ENCODE measurements at places on chromosomes 3 and 15.

DNA sequence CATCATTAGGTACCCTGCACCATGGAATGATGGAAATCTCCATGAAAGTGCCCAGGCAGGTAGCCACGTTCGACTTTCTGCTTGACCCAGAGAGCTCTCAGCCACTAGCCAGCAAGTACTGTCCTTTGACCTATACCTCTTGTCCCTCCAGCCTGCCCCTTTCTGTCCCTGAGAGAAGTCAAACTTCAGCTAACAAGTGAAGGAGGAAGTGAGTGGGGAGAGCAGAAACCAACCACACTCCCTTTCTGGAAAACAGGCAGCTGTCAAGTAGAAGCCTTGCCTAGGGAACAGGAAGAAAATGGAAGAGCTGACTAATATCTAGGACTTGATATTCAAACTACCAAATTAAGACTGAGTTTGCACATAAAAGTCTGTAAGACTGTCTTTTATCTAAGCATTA lies 30.3 kb upstream of the FSTL1 start:
- no peak for DNase-seq

GRCh38 chr15:51621936-51622603 lies 501 bp downstream of the DMXL2 start:
- DNase-seq: no peak

DNA sequence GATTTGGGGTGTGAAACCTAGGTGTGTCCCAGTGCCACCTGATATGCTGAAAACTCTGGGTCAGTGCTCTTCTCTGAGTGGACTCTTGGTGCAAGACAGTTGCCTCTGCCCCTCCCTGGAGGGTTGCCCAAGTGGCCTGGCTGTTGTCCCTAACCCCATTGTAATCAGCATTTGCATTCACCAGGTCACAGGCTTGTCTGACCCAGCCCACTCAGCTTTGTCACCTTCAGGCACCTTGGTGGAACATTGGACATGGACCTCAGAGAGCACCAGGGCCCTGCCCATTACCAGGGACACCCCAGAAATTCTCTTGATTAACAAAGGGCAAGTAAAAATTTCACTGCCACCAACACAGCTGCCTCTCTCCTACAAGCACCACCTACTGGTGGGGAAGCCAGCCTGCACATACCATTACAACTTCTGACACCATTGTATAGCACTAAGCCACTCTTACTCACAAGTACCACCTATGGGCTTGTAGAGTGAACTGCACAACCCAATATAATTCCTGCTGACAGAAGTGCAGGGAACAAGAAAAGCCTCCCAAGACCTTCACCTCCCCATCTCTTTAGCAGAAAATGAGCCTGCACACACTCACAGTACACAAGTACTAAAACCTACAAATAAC lies 324.6 kb downstream of the EPHA6 start:
- no peak for DNase-seq

DNA sequence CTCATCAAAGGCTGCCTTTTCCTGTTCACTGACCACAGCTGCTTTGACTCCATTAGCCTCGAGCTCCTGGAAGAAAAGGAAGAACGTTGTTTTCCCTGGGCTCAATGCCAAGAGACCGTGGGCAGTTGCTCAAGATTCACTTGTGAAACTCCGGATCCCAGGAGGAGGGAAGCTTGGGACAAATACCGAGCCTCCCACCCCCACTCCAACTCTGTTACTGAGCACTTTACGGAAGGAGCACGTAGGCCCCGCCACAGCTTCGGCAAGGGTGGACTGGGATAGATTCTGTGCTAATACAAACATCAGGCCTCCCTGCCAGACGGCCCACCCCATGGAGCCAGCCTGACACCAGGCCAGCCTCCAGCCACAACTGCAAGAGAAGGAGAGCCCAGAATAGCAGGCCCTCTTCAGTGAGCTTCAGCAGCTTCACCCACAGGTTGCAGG lies 10.8 kb upstream of the FANCD2 start:
- peak; percentile 77 for DNase-seq

DNA sequence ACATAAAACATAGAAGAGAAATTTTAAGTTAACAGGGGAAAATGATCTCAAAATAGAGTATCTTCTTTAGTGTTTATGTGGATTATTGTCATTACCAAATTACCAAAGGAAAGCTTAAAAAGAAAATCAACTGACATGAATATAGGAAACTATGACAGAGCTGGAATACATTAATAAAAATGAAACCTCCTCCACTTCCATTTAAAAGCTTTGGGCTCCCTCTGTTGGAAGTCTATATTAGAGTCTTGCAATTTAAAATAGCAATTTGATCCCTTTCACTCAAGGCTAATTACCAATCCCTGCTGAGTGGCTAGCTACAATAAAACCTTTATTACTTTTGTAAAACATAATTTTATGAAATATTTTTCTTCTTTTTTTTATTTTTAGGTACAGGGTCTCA lies 61.4 kb upstream of the IMPG2 start:
- DNase-seq: peak; percentile 6

DNA sequence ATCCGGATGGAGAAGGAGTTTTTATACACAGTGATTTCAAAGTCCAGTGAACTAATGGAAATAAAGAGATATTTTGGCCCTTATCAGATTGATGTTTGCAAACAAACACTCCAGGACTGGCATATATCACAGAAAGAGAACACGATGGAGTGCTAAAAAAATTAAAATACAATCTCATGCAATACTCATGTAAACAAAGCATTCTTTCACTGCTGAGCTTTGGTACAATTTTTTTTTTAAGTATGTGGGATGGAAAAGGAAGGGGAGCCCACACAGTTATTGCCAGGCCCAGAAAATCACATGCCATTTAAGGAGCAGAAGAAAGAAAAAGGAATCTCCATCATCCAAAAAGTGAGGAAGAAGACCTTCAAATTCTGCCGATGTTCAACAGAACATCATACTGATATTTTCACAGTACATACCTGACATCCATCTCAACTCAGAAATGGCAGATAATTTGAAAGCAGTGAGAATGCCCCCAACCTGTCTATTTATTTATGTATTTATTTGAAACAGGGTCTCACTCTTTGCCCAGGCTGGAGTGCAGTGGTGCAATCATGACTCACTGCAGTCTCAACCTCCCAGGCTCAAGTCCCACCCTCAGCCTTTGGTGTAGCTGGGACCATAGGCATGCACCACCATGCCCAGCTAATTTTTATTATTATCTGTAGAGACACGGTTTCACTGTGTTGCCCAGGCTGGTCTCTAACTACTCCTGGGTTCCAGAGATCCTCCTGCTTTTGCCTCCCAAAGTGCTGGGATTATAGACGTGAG lies 107.5 kb upstream of the SLC2A2 start:
- DNase-seq: no peak

DNA sequence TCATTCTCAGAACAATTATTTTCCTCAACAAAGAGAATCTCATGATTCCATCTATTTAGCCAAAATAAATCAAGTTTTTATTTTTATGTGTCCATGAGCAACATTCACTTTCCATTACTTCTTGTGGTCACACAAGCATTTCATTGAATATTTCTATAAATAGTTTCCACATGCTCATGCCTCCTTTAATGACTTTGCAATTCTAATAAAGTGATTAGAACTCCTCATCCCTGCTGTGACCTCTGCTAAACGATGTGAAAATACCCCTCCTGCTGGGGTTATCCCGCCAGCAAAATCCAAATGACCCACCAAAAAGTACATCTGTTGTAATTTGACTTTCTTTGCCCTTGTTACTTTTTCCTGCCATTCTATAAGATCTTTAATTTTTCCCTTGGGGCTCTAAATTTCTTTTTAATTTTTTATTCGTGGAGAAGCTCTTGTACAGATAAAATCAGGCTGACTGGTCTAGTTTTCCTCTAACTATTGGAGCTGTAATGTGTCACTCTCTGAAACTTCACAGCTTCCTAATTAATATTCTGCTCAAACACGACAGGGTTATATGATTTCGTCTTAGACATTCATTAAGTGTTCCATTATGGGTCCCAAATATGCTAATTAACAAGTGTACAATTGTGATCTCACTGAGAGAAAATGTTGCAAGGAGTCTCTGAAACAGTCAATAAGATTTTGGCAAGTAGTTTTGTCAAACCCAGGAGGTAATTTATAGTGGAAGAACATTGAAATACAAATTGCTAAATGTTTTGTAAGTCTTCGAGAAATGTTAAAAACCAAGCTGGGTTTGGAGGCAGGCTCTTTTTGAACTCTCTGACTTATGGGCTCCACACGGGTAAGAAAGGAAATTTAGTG lies 533.1 kb upstream of the NAALADL2 start:
- DNase-seq: peak; percentile 87

DNA sequence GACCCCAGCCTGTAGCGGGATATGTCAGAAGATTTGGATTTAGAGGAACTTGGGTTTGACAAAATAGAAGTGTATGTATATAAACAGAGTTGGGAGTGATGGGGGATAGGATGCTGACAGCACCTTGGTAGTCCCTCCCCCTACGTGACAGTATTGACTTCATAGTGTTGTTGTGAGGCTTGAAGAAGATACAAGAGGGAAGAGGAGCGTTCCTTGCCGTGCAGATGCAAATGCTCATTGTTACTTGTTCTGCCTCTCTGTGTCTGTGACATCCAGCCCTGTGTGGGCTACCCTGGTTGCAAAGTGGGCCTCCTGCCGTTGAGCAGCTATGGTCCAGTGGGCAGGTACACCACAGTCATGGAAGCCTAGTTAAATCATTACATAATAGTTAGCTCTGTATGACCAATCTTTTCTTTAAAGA lies 45.0 kb downstream of the SMAD3 start:
- no peak for DNase-seq

DNA sequence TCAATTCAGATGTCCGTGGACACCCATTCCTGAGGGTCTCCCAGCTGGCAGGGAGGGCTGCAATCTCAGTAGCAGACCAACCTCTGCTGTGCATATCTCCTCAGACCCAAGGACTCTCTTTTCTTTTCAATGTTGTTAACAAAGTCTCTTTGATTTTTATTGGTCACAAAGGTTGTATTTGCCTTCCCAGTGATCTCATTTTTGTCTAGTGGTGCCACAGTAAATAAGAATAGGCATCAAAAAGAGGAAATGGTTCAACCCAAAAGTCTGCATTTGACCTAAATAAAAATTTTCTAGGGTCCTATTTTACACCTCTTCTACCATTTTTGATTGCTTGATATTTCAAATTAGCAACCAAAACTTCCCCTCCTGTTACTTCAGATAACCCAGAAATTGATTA lies 225.9 kb downstream of the CDIN1 start:
- no peak for DNase-seq

DNA sequence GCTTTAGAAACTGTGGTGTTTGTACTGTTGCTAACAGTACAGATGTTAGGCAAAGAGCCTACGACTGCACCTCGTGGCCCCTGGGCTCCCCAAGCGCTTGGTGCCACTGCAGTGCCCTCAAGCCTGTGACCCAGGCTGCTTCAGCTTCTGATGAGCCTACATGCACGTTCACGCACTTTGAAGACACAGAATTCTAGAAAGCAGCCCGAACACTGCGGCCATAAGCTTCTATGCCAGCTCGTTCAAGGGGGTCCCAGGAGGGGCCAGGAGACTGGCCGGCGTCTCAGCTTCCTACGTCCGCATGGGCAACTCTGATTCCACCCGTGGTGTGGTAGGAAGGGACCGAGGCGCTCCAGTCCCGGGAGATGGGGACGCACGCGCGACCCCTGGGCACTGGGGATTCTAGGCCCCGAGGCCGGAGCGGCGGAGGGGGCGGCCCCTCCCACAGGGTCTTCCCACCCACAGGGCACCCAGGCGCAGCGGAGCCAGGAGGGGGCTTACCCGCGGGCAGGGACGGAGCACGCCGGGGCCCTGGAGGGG lies 653 bp downstream of the MYO5C start:
- no peak for DNase-seq

- no peak for DNase-seq
These were observed 2.9 kb downstream of the SCN5A start for GRCh38 chr3:38646630-38647029.

DNA sequence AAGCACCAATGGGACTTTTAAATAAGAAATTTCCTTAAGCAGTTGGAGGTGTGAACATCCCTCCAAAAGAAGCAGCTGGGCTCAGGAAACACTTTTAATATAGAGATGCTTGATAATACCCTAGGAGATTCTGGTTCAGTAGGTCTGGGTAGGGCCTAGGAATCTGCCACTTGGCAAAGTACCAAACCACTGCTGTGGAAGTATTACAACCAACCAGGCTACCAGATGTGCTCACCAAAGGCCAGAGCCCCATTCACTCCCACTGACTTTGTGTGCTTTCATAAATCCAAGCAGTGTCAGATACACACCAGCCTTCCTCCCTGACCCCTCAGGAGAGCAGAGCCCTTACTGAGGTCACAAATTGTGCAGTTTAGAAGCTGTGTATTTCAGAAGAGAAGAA lies 162.6 kb downstream of the CCNL1 start:
- peak; percentile 12 for DNase-seq

DNA sequence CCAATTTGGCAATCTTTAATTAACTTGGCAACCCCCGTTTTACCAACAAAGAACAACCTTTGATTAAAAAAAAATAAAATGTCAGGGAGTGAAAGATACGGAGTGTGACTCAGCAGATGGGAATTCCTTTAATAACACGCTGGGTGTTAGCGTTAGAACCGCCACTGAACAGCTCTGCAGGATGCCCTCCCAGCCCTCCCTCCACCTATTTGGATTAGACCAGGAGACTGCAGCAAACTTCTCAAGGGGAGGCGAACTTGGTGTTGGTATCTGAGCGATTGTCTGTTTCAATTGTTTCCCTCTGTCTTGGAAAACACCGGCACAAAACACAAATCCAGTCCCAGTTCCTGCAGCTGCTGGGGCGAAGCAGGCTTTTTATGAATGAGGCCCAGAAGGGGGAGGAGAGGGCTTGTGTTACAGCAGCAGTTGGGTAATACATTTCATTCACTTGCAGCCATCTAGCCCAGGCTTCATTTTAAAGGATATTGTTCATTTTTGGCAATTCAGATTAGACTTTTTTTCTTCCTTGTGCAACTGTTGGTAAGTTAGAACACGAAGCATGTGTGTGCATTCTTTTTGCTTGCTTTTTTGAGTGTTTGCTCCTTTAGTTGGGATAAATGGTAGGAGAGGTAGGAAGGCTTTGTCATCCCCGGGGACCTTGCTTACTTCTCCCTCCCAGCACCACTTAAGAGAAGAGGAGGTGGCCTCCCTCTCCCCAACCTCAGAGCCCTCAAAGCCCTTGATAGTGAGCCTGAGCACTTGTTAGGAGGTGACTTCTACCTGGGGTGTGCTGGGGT lies 152.3 kb downstream of the IGF1R start:
- DNase-seq: peak; percentile 56

- DNase-seq: no peak
These were observed 1046.4 kb downstream of the NTRK3 start for GRCh38 chr15:87209891-87210689.

- no peak for DNase-seq
These were observed 114.8 kb upstream of the COL8A1 start for GRCh38 chr3:99523431-99524127.

GRCh38 chr15:64574301-64575017 lies 114.1 kb downstream of the ZNF609 start:
- DNase-seq: no peak

DNA sequence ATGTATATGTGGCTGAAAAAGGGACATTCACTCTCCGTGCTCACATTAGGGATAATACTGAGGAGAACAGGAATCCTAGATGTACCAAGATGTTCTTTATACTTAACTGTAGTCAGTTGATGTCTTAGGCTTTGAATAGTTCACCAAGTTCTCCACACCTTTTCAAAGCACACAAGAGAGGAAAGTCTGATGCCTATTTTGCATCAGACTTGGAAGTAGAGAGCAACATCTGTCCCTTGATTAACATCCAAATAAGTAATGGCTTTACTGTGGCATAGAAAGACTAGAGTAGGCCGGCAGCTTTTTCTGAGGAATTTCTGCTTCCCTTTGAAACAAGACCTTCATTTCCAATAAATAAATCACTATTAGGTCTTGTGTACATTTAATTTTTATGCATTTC lies 34.0 kb downstream of the PIGB start:
- DNase-seq: no peak

GRCh38 chr3:31942446-31942845 lies 38.6 kb downstream of the OSBPL10 start:
- DNase-seq: no peak

Measured in BJ (cell line).